Activated CD4-positive, alpha-beta T cell treated with anti-CD3 and anti-CD28 coated beads for 1 hour (primary cell): ENCODE measurements at places on chromosomes 1 and 21.
A peak's percentile ranks its signal among the peaks of the same experiment; 100 is the strongest.

GRCh38 chr1:186735463-186735862 lies 55.2 kb upstream of the PTGS2 start:
- no peak for DNase-seq

- DNase-seq = no peak
Measured at GRCh38 chr1:151520359-151520758, 9.2 kb downstream of the CGN start.

DNA sequence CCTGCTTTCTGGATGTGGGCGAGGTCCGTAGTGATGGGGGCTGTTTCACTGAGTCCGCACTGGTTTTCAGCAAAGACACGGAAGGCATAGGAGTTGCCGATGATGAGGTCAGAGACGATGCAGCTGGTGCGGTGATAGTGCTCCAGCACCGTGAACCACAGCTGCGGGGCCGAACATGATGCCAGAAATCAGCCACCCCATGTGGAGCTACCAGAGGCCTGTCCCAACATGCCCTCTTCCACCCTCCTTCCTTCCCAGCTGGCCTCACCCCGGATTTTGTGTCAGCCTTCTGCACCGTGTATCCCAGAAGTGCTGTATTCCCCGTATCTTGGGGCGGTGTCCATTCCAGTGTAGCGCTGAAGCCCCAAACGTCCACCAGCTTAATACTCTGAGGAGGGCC lies 10.0 kb downstream of the MYBPHL start:
- no peak for DNase-seq

GRCh38 chr21:38323721-38324531 lies 67.1 kb downstream of the KCNJ15 start:
- DNase-seq = no peak

GRCh38 chr1:152577168-152577567 lies 3.1 kb downstream of the LCE3D start:
- DNase-seq = no peak

DNA sequence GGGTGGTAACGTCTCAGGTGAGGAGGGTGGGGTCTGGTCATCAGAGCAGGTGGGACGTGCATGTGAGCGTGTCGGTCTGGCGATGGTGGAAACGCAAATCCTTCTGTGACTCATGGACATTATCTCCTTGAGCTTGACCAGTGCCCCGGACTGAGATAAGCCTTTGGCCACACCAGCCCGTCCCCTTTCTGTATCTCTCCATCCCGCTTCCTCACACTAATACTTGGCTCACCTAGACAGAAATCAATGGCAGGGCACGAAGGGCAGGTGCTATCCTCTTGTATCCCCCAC lies 7.9 kb upstream of the AQP10 start:
- no peak for DNase-seq

- no peak for DNase-seq
Measured at GRCh38 chr1:24720152-24720551, 25.1 kb upstream of the CLIC4 start.

- no peak for DNase-seq
Measured at GRCh38 chr1:18951416-18951815, 5.1 kb downstream of the IFFO2 start.

DNA sequence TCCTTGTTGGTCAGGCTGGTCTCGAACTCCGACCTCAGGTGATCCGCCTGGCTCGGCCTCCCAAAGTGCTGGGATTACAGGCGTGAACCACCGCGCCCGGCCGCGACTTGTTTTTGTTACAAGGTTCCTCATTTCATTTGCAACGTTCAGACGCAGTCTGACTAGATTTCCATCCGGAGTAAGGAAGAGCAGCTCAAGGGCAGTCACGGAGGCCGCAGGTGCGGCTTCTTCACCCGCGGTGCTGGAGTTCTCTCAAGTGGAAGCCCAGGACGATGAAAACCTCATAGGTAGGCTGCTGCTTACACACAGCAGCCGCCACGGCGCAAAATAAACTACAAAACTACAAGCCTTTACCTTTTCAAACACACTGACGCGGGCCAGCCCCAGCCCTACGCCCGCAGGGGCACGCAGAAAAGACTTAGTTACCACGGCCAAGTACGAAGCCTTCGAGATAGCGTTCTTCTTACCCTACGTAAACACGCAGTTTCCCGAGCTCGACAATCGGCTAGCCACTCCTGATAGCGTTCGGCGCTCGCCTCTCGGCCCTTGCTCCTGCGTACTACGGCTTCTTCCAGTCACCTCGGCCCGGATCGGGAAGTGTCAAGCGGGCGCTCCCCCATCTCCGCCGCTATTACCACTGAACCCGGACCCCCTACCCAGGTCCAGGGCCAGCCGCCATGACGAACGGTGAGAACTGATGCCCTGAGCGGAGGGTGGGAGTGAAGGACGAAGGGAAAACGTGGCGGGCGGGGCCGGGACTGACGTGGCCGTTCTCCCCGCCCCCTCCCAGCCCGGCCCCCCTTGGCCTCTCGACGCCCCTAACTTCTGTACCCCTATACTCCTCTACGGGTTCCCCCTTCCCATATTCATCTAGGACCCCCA lies at the start of gene TMEM167B:
Gene TMEM167B (plus strand): TSS at position 569 of the 882 bp plus-strand sequence. CDS start 109 bp downstream, at position 678.
- peak; percentile 79 for DNase-seq

DNA sequence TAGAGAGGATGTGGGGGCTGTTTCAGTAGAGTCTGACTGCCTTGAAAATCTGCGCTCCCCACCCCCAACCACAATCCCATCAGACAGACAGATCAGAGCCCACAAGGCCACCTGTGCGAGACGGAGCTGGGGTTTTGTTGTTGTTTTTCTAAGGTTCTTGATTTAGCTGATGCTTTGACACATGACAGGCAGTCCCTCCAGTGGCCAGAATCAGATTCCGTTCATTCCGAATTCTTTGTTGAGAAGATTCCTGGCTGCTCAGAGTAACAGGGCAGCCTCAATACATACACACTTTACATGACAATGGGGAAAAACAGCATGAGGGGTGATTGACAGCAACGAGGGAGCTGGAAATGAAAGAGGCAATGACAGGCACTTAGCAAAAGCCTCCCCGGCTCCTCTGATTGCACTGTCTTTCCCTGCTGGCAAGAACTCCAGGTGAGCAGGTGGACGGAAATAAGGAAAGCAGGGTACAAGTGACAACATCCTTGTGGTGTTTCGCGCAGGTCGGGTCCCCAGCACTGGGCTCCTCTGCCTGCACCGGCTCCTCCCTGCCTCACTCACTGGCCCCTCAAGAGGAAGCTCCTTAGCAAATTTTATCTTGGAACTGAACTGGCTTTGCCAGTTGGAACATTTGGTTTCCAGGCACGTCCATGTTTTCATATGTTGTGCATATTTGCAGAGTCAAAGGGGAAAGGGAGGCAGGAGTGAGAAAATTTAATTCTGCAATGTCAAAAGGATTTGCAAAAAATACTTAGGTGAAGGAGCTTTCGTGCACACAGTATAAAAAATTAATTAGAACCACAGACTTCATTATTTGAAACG lies 148.7 kb downstream of the PGBD5 start:
- DNase-seq = no peak

GRCh38 chr1:43870306-43870705 lies 63.3 kb upstream of the ARTN start:
- DNase-seq = no peak

GRCh38 chr1:161747801-161748200 lies 1.8 kb upstream of the DUSP12 start:
- no peak for DNase-seq

- no peak for DNase-seq
Measured at GRCh38 chr21:42583477-42584295, 69.7 kb upstream of the PDE9A start.

GRCh38 chr21:42695697-42696380 lies 42.4 kb downstream of the PDE9A start:
- no peak for DNase-seq

DNA sequence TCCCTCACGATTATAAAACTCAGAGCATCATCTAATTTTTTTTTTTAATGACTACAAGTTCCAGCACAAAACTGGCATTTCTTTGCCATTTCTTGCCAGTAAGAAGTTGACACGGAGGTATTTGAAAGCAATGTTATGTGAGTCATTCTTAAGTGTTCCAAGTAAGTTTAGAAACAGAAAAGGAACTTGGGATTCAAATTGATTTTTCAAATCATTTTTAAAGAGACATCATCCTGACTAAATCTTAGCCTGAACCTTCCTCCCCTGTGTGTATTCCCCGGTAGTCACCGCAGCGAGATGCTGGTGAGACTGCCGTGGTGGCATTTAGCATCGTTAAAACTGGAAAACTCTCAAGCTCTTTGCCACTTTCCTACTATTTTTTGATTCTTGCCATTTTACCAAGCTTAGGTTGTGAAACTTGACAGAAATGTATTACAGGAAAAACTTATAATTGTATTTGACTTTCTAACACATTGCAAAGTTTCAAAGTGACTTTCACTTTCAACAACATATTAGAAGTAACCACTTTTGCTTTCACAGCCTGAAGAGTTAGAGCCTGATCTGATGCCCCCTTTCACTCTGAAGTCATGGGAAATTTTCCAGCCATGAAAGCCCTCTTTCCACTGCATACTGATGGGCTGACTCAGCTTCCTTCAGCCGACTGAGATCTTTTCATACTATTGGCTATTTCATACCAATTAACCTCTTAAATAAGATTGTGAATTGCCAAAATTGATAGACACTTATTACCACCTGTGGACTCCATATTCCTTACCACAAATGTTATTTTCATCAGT lies 61.4 kb downstream of the OLFML2B start:
- DNase-seq = no peak

GRCh38 chr21:46218906-46219590 lies 9.5 kb downstream of the LSS start:
- no peak for DNase-seq

DNA sequence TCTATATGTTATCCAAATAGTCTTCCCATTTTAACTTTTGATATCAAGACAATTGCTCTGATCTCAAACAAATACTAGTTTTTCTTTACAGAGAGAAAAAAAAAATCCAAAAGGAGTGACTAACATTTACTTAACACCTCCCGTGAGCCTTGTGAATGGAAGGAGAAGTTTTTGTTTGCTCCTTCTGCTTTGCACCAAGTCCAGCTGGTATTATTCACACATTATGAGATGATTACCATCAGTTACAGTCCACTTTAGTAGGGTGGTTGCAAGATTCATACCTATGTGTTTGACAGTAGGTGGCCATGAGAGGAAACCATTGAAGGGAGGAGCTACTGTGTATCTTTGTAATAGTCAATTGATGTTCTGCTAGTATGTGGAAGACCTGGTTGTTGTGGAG lies 443.4 kb upstream of the ZP4 start:
- DNase-seq = no peak

- DNase-seq = no peak
Measured at GRCh38 chr1:240743705-240744104, 131.8 kb upstream of the GREM2 start.

GRCh38 chr21:26972192-26972591 lies 5.3 kb upstream of the ADAMTS5 start:
- DNase-seq = no peak

DNA sequence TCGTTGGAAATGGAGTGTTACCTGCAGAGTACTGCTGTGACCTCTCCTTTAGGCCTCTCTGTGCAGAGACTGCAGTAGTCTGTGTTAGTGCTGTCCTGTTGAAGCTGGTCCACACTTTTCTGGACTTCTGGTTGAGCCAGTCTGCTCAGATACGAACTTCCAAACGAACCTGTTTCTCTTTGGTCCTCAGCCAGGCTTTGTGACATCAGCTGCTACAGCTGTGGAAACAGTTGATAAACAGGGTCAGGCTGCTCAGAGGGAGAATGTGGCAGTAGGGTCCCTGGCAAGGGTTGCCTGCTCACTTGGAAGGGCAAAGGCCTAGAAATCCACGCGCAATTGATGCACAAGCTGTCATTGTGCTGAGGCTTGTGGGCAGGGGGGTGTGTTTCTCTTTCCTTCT lies 98.8 kb downstream of the NOS1AP start:
- no peak for DNase-seq

GRCh38 chr1:177710696-177711620 lies 258.9 kb downstream of the SEC16B start:
- no peak for DNase-seq

DNA sequence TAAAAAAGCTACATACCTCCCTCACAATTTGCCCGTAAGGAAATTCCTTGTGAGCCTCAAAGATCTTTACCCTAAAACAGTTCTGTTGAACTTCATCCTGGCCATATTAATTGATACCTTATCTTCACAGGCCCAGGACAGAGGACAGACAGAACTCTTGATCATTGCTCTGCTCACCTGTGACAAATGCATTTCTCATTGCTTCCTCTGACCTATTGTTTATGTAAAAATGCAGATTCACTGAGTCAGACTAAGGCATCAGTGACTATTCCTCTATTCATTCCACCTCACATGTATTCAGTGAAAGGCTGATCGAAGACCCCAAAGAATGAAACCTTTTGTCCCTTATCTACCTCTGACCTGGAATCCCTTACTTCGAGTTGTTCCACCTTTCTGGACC lies 61.0 kb downstream of the BACH1 start:
- DNase-seq = no peak

GRCh38 chr21:45383111-45383614 lies 21.8 kb upstream of the COL18A1 start:
- no peak for DNase-seq

DNA sequence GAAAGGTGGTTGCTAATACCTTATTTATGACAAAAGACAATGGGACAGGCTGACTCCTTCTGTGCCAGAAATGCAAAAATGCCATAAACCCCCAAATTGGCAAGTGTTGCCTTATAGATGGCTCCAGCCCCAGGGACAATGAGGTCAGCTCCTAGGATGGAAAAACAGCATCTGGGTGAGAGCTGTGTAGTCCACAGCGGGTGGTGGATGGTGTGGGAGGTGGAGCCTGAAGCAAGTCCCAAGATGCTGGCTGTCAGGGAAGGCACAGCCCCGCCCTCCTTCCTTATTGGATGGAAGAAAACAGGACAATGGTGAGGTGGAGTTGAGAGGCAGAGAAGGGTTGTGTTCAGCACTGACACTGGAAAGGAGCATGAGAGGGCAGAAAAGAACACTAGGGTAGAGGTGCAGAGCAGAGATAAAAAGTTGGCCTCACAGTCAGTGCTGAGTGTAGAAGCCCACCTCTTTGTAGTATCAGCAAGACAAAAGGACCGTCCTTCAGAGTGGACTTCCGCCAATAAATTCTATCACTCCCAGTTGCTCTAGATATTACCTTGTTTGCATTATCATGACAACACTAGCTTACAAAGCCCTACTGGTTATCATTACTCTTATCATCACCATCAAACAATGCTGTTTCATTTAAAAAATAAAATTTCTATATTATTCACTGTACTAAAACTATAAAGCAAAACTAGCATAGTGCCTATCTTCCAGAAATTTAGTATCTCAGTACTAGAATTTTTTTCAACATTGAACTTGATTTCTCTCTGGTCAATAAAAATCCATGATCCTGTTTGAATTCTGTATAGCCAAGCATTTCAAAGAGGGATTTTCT lies 3.7 kb upstream of the SDE2 start:
- no peak for DNase-seq

DNA sequence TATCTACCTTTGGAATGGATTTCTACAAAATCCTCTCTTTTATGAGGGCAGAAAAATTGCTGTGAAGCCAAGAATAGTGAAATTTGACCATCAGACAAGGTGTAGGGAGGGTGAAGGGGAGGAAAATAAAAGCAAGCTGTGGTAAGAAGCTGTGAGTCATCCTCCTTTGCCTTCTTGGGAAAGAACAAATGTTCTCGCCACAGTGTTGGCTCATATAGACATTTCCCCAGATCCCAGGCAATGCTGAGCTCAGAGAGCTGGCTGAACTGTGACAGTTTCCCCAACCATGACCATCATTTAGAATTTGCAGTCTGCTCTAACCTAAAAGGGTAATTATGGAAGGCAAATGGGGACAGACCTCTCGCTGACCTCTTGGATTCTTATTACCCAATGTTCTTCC lies 235.4 kb downstream of the PBX1 start:
- DNase-seq = no peak

- DNase-seq = peak; percentile 58
Measured at GRCh38 chr1:46616277-46617107, at the start of gene MOB3C. TSS of gene MOB3C (minus strand) at chr1:46616811. CDS start at chr1:46613321, 3,490 bp downstream.

- no peak for DNase-seq
Measured at GRCh38 chr21:44366586-44367211, 13.3 kb downstream of the TRPM2 start.
